ENCODE measurements at places on chromosomes 2 and 18. TPM values are rescaled to one million over a fixed set of nuclear protein-coding genes. Genes with fewer than 3 reads are reported as not detected.

GALNT14 gene
- 6.0 TPM for total RNA-seq

DNA sequence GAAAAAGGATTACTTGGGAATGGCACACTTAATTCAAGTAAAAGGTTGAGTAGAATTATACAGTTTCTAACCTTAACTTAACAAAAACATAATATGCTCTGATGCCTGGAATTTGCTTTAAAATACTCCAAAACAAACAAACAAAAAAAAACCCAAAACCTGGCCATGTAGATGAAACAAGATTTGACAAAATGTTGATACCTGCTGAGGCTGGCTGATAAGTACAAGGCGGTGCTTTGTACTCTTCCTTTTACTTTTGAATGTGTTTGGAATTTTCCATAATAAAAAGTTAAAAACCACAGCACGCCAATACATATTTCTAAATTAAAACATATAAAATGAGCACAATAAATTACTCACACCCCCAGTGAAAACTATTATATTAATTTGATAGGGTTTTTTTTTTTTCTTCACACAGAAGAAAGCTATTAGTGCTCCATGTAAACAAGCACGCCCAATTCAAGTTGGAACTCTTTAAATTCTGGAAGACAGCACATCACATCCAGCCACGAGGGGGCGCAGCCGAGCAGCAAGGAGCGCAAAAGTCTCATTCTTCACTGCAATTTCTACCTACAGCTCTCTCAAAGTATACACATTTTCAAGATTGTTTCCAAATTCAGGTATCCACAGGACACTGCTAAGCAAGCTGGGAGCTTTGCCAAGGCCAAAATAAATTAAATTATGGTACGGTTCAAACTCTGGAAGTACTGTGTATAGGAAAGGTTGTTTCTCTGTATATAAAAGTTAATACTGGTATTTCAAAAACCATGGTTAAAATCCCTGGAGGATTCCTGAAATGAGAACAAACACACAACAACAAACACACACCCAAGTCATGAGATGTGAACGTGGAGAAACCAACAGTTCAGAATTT lies 7.5 kb downstream of the SERTAD2 start:
- H3K36me3 ChIP-seq = no peaks in the 10 kb centered on the region
- peak; percentile 83 for DNase-seq
- no peaks in the 10 kb centered on the region for H3K27me3 ChIP-seq
- H3K27ac ChIP-seq = no peak overlapping the region
- peaks cover 73% of the 10 kb centered on the region for H3K4me1 ChIP-seq

GRCh38 chr2:221724631-221725203 lies 152.6 kb upstream of the EPHA4 start:
- no peak overlapping the region for H3K27ac ChIP-seq
- H3K4me1 ChIP-seq = no peaks in the 10 kb centered on the region
- no peaks in the 10 kb centered on the region for H3K36me3 ChIP-seq
- no peak overlapping the region for H3K4me3 ChIP-seq
- DNase-seq = no peak
- no peaks in the 10 kb centered on the region for H3K27me3 ChIP-seq

GRCh38 chr2:190344276-190344827 lies 963 bp downstream of the INPP1 start:
- no peaks in the 10 kb centered on the region for H3K36me3 ChIP-seq
- H3K4me3 ChIP-seq = peak overlapping the region; percentile 61
- H3K27ac ChIP-seq = no peak overlapping the region
- peaks cover 11% of the 10 kb centered on the region for H3K4me1 ChIP-seq
- H3K27me3 ChIP-seq = peaks cover 42% of the 10 kb centered on the region
- DNase-seq = no peak

SPHKAP gene
- not detected for total RNA-seq

- no peak overlapping the region for H3K4me3 ChIP-seq
- no peak overlapping the region for H3K27ac ChIP-seq
- H3K27me3 ChIP-seq = no peaks in the 10 kb centered on the region
- no peaks in the 10 kb centered on the region for H3K36me3 ChIP-seq
Observed at GRCh38 chr2:25639696-25640095, 33.7 kb downstream of the DTNB start.

NAT8 gene
- total RNA-seq = not detected

CRYBA2 gene
- not detected for total RNA-seq

- no peak overlapping the region for H3K27ac ChIP-seq
- no peaks in the 10 kb centered on the region for H3K27me3 ChIP-seq
- no peaks in the 10 kb centered on the region for H3K36me3 ChIP-seq
- no peak for DNase-seq
- H3K4me3 ChIP-seq = no peak overlapping the region
- no peaks in the 10 kb centered on the region for H3K4me1 ChIP-seq
Observed at GRCh38 chr2:42117923-42118753, 51.0 kb upstream of the EML4 start.

INSIG2 gene
- 22.7 TPM for total RNA-seq

DNA sequence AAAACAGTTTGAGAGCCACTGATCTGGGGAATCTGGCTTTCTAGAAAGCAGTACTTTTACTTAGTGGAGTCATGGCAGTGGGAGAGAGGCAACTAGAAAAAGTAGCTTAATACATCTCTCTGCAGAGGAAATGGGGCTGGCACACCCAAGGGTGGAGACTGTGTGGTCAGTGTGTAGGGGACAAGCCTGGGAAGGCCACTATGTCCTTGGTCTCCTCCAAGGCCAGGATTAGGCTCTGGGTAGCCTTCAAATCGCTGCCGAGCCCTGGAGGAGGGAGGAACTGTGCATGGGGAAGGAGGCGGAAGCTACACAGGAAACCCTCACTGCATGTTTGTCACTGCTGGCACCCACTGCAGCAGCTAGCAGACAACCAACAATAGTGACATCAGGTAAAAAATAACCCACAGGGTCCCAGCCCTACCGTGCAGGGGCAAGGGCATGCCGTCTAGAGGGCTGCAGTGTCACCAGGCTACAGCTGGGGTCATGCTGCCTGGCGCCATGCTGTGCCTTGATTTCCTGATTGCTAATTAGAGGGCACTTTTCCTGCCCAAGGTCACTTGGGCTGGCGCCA lies 34.8 kb downstream of the LBH start:
- no peaks in the 10 kb centered on the region for H3K36me3 ChIP-seq
- DNase-seq = no peak
- H3K27ac ChIP-seq = no peak overlapping the region
- no peaks in the 10 kb centered on the region for H3K4me1 ChIP-seq
- H3K4me3 ChIP-seq = no peak overlapping the region
- H3K27me3 ChIP-seq = no peaks in the 10 kb centered on the region

TNFAIP6 gene
- not detected for total RNA-seq

DNA sequence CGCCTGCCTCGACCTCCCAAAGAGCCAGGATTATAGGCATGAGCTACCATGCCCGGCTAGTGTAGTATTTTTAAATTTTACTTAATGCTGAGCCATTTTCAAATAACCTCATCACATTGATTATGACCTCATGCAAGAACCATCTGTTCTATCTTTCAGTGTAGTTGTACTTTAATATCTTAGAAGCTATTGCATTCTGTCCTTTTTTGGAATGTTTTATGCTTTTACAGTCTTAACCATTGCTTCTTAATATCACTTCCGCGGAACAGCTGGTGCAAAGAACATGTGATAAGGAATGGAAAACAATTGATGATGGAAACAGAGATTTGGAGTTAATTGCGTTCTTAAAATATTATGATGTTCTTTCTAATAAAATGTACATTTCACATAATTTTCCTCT lies 2.7 kb downstream of the GEN1 start:
- H3K36me3 ChIP-seq = peaks cover 2% of the 10 kb centered on the region
- peaks cover 26% of the 10 kb centered on the region for H3K4me1 ChIP-seq
- H3K4me3 ChIP-seq = no peak overlapping the region

DNA sequence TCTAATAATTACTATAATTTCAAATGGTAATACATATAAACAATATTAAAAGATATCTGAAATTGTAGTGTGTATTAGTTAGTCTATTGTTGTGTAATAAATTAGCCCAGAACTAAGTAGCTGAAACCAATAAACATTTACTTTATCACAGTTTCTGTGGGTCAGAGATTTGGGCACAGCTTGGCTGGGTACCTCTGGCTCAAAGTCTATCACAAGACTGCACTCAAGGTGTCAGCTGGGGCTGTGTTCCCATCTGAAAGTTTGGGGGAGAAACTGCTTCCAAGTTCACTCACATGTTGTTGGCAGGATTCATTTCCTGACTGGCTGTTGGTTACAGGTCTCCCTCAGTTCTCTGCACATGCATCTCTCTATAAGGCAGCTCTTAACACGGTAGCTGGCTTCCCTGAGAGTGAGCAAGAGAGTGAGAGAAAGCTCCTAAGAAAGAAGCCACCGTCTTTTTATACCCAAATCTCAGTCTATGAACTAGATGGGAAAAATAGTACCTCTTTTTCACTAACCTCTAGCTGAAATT lies 25.6 kb upstream of the WIPF1 start:
- no peaks in the 10 kb centered on the region for H3K36me3 ChIP-seq
- no peaks in the 10 kb centered on the region for H3K27me3 ChIP-seq

GRCh38 chr18:7856733-7857132 lies 289.6 kb downstream of the PTPRM start:
- no peak overlapping the region for H3K27ac ChIP-seq
- H3K27me3 ChIP-seq = no peaks in the 10 kb centered on the region
- peaks cover 5% of the 10 kb centered on the region for H3K4me1 ChIP-seq
- DNase-seq = no peak
- no peaks in the 10 kb centered on the region for H3K36me3 ChIP-seq

AMER3 gene
- not detected for total RNA-seq

DNA sequence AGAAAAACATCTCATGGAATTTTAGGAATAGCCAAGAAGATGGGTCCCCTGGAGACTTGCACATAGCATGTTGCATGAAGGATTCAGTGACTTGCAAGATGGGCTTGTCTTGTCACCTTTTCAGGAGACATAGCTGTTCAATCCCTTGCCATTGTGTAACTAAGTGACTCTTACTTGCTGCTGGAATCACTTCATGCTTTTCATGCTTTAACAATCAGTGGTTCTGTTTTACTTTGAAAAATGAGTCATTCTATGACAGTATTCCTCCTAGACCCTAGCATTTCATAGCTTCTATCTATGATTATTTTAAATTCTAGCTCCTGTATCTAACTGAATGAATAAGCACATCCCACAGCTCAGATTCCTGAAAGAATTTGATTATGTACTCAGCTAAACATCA lies 2.8 kb downstream of the KYNU start:
- H3K27me3 ChIP-seq = no peaks in the 10 kb centered on the region
- no peaks in the 10 kb centered on the region for H3K36me3 ChIP-seq
- no peak overlapping the region for H3K4me3 ChIP-seq
- DNase-seq = no peak

GRCh38 chr2:229330952-229331351 lies 59.9 kb upstream of the PID1 start:
- no peak overlapping the region for H3K4me3 ChIP-seq
- no peaks in the 10 kb centered on the region for H3K4me1 ChIP-seq
- DNase-seq = no peak
- no peaks in the 10 kb centered on the region for H3K36me3 ChIP-seq
- no peaks in the 10 kb centered on the region for H3K27me3 ChIP-seq
- no peak overlapping the region for H3K27ac ChIP-seq

DNA sequence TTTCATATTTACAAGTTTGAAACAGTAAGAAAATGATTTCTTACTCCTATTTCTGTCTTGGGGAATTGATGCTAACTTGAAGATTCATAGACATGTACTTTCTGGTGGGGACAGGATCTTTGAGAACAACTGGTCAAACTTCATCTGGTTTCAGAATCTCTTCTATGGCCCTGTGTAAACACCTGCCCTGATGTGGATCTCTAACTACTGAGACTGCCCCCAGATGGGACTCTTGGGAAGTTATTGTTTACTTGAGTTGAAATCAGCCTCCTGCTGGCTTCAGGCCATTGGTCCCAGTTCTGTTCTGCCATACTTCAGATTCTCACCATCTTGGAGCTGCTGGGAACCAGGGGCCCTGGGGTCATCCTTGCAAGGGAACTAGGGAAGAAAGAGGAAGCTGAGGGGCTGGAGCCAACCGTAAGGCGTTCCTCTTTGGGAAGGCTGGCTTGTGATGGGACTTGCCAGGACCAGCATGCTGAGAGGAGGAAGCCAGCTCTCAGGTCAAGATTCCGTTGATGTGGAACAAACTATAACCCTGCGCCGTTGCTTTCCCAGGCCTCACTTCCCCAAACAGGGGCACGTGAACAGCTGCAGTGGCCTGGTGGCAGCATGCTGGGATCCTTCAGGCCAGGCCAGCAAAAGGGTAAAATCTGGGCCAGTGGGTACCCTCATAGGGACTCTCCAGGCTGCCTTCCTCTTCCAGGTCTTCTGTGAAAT lies 135.5 kb upstream of the CXCR4 start:
- no peak overlapping the region for H3K4me3 ChIP-seq
- peaks cover 8% of the 10 kb centered on the region for H3K4me1 ChIP-seq
- no peaks in the 10 kb centered on the region for H3K27me3 ChIP-seq
- no peaks in the 10 kb centered on the region for H3K36me3 ChIP-seq
- no peak overlapping the region for H3K27ac ChIP-seq
- no peak for DNase-seq

MPHOSPH10 gene
- 29.6 TPM for total RNA-seq

CCDC85A gene
- total RNA-seq = 0.34 TPM

DNA sequence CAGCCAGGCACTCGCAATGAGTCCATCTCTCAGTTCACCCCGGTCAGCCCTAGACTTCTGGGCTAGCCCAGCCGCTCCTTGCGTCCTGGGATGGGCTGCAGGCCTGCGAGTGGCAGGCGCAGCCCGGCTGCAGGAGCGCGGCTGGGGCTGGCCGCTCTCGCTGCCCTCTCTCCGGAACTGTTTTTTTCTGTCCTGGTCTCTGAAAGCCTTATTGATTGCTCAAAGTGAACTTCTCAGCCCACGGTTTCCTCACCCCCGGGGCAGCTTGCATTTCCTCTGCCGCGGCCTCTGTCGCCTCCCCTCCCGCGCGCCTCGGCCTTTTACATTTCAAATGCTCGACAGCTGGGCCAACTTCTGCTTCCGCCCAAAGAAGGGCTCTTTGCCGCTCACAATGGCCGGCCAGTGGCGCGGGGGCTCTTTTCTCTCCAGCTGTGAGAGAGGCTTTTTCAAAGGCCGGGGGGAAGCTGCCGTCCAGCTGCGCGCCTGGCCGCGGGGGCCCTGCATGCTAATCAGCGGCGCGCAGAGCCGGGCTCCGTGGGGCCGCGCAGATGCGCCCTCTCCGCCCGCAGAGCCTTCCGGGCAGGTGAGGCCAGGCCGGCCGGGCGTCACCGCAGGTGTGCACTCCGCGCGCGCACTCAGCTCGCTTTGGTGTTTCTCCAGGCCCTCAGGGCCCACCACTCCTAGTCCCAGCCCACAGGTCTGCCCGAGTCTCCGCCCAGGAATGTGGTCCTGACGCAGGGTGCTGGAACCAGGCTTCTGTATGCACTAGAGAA lies 513.8 kb downstream of the RNF144A start:
- peak; percentile 64 for DNase-seq
- H3K27me3 ChIP-seq = peaks cover 14% of the 10 kb centered on the region
- peak overlapping the region; percentile 40 for H3K4me3 ChIP-seq
- no peak overlapping the region for H3K27ac ChIP-seq

- DNase-seq = no peak
- no peaks in the 10 kb centered on the region for H3K36me3 ChIP-seq
- no peaks in the 10 kb centered on the region for H3K27me3 ChIP-seq
- H3K4me3 ChIP-seq = no peak overlapping the region
Observed at GRCh38 chr2:105786231-105787230, 41.8 kb downstream of the NCK2 start.

ABCG5 gene
- not detected for total RNA-seq

- no peaks in the 10 kb centered on the region for H3K27me3 ChIP-seq
- H3K27ac ChIP-seq = no peak overlapping the region
- no peak overlapping the region for H3K4me3 ChIP-seq
- no peak for DNase-seq
- peaks cover 11% of the 10 kb centered on the region for H3K4me1 ChIP-seq
Observed at GRCh38 chr18:77106331-77106730, 26.3 kb downstream of the MBP start.

Measured in neural progenitor cell (in vitro differentiated cells).